ENCODE measurements at places on chromosomes 3 and 15.

- no peak for DNase-seq
These were observed 284.9 kb upstream of the TBL1XR1 start for GRCh38 chr3:177482048-177482691.

GRCh38 chr3:69542089-69542804 is 156.4 kb upstream of the FRMD4B start:
- peak; percentile 90 for DNase-seq

DNA sequence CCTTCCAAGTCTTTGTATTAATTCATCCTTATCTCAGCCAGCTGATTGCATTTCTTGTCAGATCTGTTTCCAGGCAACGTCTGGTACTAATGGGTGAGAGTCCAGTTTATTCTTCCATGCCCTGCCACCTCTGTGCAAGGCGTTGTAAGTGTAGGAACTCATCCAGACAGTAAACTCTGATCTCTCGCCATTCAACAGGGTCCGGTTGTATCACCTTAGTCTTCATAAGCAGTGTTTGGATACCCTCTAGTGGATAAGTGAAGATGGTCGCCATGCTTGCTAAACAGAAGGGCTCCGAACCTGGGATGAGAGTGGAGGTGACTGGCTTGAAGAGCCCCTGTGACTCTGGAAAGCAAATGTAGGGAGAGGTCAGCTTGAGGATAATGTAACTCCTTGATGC is 51.6 kb upstream of the CMTM7 start:
- peak; percentile 59 for DNase-seq

DNA sequence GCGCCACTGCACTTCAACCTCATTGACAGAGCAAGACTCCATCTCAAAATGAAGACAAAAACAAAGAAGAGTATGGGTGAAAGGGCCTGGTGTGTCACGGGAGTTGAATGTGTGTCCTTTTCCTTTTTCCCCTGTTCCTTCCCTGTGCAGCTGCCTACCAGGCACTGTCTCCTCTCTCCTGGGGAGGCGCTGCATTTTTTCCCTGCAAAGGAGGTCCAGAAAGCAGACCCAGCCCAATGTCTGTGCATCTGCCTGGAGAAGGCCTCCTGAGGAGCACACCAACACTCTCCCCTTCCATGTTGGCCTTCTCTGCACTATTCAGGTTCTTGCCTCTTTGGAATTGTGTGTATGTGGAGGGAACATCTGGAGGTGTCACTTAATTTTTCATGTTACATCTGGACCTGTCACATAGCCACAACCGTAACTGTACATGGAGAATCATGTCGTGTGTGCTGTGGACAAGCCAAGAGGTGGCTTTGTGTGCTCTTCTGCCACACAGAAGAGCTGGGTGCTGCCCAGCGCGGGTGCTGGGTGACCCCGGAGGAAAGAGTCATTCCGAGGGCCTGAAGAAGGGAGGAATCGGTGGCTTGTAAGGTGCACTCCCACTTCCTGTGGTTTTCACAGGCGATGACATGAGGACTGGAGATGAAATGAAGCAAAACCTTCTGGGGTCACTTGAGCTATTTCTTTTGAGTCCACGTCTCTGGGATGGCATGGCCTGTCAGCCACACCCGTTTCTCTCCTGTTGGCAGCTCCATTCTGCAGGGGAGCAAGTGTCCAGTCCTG is 46.5 kb upstream of the CGNL1 start:
- DNase-seq, result no peak

GRCh38 chr15:33169625-33170024 is 24.9 kb downstream of the FMN1 start:
- DNase-seq, result no peak

- no peak for DNase-seq
These were observed 169.3 kb downstream of the DPH6 start for GRCh38 chr15:35376707-35377106.

- DNase-seq, result no peak
These were observed 1.0 kb upstream of the CD200R1L start for GRCh38 chr3:112847692-112848091.

DNA sequence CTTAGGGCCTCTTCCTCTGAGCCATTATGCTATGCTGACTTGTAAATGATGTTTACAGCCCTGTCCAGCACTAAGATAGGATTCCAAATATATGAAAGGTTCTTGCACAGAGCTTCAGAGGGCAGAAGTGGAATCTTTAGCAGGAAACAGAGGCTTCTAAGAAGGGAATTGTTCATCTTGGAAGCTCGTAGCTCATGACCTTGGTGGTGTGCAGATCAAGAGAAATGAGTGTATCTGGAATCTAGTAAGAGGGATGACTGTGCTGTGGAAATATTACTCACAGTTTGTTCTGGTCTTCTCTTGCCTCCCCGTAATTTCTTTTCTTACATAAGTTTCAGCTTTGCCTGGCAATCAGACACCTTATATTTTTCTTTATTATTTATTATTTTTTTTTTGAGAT is 175.8 kb downstream of the SPATA16 start:
- no peak for DNase-seq

- DNase-seq, result no peak
These were observed 38.0 kb downstream of the CBLB start for GRCh38 chr3:105830836-105831235.

- no peak for DNase-seq
These were observed 29.5 kb downstream of the MKRN2 start for GRCh38 chr3:12586403-12586802.

- DNase-seq, result no peak
These were observed 336.1 kb downstream of the ARRDC4 start for GRCh38 chr15:98296653-98297052.

DNA sequence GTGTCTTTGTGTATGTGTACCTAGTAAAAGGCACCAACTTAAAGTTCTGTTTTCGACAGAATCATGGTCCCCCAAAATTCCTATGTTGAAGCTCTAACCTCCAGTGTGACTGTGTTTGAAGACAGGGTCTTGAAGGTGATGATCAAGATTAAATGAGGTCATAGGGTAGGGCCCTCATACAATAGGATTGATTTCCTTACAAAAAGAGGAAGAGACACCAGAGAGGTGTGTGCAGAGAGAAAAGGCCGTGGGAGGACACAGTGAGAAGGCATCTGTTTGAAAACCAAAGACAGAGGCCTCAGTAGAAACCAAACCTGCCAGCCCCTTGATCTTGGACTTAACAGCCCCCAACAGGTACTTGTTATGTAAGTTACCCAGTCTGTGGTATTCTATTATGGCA is 52.0 kb upstream of the CORO2B start:
- DNase-seq, result no peak

- no peak for DNase-seq
These were observed 223.9 kb downstream of the UACA start for GRCh38 chr15:70539409-70539808.

DNA sequence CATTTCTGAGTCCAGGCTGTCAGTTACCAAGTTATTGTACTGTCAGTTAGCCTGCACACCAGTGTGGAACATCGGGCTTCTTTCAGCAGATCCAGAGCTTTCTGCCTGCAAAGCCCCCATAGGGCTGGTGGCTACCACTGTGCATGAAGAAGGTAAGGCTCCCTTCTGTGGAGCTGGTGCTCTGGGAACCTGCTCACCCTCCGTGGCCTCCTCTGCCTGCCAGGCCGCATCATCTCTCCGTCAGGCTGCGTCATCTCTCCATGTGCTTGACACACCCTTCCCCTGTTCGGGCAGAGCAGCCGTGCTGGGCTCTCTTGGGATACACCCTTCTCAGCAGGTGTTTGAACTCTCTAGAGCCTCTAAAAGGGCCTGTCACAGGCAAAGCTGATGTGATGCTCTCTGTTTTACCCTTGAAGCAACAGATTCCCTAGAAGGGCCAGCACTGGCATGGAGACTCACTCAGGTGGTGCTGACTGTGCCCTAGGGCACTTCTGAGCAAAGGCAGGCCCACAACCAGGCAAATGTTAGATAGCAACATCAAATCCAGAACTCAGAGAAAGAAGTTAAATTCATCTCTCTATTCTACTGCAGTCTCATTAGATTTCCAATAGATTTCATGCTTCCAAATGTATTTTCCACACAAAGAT is 261.1 kb downstream of the EPHB1 start:
- DNase-seq, result no peak

DNA sequence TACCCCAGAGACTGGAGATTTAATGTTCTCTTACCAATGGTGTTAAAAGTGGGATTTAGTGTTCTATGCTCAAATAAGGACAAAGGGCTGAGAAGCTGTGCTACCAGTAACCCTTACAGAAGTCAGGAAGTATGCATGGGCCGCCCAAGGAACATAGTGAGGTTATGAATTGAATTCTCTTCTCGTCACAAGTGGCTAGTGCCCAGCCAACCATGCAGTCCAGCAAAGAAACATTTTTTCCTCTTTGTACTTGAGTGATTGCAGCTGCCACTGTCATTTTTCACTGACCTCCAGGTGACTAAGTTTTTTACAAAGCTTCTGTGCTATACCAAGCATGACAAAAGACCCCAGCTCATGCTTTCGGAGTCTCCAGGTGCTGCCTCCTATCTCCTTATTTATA is 110.6 kb upstream of the DCBLD2 start:
- no peak for DNase-seq

GRCh38 chr3:197680955-197681521 is 55.7 kb downstream of the RUBCN start:
- no peak for DNase-seq

DNA sequence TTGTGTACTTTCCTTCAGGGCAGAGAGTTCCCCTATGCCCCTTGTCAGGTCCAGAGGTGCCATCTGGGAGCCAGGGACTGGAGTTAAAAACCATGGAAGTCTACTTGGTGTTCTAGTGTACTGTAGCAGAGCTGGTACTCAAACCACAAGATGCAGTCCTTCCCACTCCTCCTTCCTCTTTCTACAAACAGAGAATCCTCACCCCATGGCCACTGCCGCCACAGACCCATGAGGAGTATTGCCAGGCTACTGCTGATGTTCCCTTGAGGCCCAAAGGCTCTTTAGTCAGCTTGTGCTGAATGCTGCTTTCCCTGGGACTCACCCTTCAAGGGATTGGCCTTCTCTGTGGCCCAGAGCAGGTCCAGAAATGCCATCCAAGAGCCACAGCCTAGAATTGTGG is 229.2 kb upstream of the ZPLD1 start:
- DNase-seq, result peak; percentile 53

DNA sequence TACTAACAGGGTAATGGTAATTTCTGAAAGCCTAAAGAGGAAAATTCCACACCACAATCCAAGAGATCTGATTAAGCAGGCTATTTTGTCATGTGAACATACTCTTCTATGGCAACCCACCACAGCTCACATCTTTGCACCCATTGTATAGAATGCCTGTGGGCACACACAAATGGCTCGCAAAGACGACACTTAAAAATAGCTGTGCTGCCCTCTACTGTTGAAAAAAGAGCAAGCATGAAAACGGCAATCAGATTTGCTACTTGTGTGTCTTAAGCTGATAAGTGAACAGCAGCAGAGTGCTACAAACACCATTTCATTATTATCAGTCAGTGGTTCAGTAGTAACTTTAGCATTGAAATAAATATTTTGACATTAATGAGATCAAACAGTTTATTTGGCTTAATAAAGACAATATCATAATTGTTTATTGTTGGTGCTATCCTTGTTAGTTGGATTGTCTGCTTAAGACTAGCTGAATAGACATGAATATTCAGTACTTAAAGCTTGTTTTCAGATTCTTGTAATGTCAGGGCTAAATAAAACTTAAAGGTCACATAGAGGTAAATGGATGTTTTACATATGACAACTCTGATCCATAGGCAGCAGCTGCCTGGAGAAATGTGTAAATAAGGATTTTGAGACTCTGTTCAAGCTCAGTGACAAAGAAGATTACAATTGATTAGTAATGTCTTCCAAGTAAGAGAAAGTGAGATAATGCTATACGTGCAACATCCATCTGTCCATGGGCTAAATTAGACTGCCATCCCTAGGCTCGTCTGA is 199.1 kb downstream of the LRRN1 start:
- DNase-seq, result peak; percentile 34

GRCh38 chr15:54011656-54012055 is 33.4 kb downstream of the UNC13C start:
- no peak for DNase-seq

Measured in pons (tissue), 1 donor.